Anterior cingulate cortex (tissue), 58 donors: ENCODE measurements at places on chromosomes 3 and 15.

GRCh38 chr3:108415661-108416060 lies 94.7 kb downstream of the MYH15 start:
- DNase-seq: no peak

- no peak for DNase-seq
Measured at GRCh38 chr3:13069495-13069894, 3.7 kb downstream of the IQSEC1 start.

- DNase-seq: no peak
Measured at GRCh38 chr15:47586653-47587224, 130.6 kb upstream of the SEMA6D start.

GRCh38 chr3:194283221-194284006 lies 67.7 kb downstream of the CPN2 start:
- DNase-seq: no peak

DNA sequence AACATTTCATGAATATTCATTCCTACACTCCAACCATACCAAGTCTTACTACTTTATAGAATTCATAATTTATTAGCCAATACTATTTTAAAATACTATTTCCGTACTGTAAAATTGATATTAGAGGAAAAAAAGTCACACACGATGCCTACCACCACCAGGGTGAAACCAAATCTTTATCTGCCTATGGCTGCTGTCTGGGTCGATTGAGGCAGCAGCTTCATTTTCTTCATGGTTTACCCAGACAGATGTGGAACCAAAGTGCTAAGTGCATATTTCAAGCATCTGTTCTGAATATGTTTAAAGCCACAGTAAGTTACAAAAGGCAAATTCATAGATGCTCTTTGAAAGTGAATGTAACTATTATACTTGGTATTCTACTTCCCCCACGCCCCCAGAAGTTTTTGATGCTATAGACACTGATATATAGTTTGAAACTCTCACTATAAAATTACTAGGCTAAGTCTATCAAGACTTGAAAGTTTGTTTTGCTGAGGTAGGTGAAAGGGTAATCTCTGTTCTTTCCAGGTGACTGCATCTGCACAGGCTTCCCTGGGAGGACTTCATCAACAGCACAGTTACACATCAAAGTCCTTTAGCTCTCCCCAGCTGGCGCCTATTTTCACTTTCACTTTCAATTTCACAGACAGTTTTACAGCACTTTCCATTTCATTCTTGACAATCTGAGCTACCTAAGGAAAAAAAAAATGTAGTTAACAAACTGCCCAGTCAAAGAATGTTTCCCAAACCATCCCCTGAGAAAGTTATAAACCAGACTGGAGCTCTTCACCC lies 113.9 kb downstream of the POLQ start:
- DNase-seq: no peak

DNA sequence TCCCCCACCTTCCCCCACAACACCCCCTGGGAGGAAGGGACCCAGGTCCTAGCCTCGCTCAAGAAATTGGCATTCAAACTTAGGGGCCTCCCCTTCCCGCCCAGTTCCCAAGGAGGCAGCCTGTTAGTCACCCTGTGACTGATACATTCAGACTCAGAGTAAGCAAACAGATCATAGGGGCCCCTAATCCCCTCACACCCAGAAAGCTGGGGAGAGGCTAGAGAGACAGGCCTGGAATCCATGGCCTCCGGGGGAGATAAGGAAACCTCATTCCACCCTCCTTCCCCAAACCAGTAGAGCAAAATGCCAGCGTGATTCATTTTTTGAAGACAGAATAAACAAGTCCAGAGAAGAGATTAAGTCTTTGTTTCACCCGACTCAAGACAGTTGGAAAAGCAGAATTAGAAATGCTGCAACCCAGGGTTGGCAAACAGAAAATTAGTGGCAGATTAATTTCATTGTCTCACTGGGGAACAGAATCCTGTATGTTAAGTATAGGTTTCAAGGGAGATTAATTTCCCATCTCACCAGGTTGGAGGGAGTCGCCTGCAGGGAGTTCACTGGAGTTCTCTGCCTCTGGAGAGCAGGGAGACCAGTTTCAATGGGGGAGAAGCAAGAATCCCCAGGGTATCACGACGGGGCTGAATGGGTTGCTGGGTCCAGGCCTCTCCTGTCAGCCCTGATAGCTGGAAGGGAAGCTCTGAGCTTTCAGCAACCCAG lies 268.3 kb downstream of the UACA start:
- DNase-seq: no peak

- no peak for DNase-seq
Measured at GRCh38 chr15:48796930-48797329, 13.9 kb downstream of the CEP152 start.

- DNase-seq: no peak
Measured at GRCh38 chr3:106617276-106617675, 748.5 kb upstream of the CBLB start.

DNA sequence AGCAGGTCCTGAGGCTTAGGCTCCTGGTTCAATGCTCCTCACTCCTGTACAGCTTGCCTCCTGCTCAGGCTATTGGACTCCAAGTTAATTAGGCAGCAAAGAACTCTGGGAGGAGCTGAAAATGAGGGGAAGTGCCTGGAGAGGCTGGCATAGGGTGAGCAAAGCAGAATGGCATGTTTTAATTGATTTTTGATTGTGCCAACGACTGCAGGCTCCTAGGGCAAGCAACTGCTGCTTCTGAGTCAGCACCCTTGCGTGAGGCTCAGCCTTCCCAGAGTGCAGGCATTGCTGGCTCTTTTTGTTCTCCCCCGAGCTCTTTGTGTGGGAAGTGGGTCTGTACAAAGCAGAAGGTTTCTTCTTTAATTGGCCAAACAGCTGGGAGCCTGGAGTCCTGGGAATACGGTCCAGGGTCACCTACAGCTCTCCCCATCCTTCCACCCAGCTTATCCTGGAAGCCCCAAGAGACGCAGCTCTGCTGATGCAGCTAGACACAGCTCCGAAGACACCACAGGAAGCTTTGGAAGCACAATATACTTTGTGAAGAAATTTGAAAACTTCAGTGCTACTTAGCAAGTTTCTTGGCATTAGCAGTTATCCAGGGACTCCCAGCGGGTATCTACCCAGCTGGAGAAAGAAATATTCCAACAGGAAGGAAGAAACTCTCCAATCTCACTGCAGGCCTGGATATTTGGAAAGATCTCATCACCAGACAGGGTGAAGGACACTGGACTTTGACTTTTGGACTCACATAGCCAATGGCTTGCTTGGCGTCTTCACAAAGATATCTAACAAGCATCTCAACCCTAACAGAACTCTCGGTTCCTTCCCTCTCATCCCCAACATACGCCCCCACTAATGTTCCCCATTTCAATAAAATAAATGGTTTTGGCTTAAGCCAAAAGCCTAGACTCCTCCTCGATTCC lies 76.8 kb downstream of the BDH1 start:
- DNase-seq: no peak
